Endothelial cell of umbilical vein (primary cell): ENCODE measurements at places on chromosomes 16 and 17. TPM values are rescaled to one million over a fixed set of nuclear protein-coding genes. Genes with fewer than 3 reads are reported as not detected.

HOXB9 gene
- 0.69 and 1.1 TPM in 2 replicates for total RNA-seq

RUNDC3A gene
- not detected in 2 replicates for total RNA-seq

B4GALNT2 gene
- 0.11 and 0.14 TPM in 2 replicates for total RNA-seq

ATP5PD gene
- total RNA-seq: 200 and 202 TPM in 2 replicates

PRR35 gene
- total RNA-seq: not detected in 2 replicates

CXCL16 gene
- total RNA-seq: 4.8 and 5.4 TPM in 2 replicates

WNT9B gene
- not detected in 2 replicates for total RNA-seq

CTRB2 gene
- not detected in 2 replicates for total RNA-seq

OTOP3 gene
- total RNA-seq: not detected in 2 replicates
